ENCODE measurements at places on chromosomes 7 and 10.

DNA sequence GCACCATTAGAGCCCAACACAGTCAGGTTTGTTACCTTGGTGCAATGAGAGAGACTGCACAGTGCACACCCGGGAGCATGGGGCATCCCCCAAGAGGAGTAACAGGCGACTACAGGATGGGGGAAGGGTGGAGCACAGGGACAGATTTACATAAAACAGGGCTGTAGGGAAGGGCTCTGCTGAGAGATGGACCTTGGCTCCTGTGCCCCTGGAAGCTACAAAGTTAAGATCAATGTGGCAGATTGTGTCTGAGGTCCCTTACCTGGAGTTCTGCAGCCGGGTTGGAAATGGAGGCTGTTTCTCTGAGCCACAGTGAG lies 13.7 kb upstream of the SLC18A3 start:
- peak; percentile 46 for DNase-seq

DNA sequence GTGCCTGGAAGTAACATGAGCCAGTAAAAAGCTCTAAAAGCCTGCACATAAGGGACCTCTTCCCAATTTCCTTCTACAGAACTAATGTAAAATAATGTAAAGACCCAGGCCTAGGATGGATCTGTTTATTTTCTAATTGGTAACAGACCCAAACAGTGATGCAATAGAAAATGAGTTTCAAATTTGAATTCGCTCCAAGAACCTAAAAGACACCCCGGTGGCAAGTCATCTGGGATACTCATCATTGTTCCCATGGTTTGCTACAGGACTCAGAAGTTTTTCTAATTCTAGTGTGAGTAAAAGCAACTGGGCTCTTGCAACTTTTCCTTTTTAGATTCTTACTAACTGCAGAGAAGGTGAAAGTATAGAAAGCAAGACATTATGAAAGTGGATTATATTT lies 271.3 kb upstream of the CACNA2D1 start:
- DNase-seq = no peak

- DNase-seq = no peak
These were observed 64.7 kb downstream of the NRF1 start for GRCh38 chr7:129676017-129676897.

- DNase-seq = no peak
These were observed 142.8 kb downstream of the CXCL12 start for GRCh38 chr10:44242091-44242490.

GRCh38 chr7:155578016-155578415 lies 31.7 kb upstream of the CNPY1 start:
- DNase-seq = no peak

DNA sequence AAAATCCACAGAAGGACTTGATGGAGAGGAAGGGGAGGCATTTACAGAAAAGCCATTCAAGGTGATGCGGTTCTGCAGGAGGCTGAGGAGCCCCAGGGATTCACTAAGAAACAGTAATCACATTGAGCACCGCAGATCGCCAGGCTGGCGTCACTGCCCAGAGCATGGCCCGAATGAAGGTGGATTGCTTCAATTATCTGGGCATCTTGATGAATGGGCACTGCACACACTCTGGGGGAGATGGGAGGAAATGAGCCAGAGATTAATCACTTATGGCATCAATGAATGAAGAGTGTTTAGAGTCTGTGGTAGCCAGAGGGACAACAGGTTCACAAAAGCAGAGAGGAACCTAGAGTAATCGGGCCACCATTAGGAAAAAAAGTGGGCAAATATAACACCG lies 292.1 kb downstream of the ZEB1 start:
- no peak for DNase-seq

DNA sequence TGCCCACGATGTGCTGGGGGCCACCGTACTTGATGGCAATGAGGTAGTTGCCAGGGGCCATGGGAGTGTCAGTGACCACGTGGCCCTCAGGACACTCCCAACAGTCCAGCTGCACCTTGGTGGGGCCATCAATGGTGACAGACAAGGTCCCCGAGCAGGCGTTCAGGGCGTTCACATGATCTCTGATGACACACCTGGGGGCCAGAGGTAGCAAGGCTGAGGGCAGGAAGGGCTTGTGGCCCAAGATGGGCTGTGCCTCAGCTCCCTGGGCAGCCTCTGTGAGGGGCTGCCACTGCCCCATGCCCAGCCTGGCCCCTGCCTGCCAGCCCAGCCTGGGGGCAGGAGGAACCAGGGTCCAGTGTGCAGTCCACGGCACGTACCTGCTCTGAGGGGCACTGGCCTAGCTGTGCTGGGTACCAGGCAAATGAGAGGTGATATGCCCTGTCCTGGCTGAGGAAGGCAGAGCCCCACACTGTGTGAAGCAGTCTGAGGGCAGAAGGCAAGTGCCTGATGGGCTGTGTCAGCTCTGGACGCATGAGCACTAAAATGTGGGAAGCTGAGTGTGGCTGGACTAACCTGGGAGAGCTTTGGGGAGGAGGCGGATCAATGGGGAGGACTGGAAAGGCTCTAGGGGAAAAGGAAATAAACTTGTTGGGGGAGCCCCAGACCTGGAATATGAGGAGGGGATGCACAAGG lies 3.5 kb upstream of the KCP start:
- DNase-seq = peak; percentile 49

DNA sequence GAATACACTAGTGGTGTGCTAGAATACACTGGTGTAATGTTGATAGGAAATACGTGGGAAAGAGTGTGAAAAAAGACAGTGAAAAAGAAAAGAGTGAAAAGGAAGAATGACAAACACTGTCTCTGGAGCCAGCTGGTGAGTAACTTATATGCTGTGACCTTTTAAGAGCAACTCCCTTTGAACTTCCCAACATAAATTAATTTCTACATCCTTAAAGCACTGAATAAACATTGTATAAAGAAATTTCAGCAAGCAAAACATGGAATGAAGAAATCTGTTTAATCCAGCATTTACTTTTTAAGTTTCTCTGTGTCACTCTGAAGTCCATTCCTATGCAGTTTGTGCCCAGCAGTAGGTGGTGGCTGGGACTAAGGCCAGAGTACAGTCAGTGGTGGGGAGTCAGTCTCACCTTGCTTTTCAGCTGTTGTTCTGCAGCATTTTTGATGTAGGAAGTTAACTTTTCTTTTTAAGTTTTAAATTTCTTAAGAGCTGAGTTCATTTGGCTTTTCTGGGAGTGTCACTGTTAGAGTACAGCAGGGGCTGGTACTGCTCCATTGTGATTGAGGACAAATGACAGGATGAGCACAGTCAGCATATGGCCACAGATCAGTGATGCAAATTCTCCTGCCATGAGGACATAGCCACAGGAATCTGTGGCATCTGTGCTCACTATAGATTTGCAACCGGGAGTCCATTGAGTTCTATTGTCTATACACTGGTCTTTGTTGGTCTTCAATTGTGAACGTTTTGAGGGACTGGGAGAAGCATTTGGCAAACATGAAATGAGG lies 321.8 kb downstream of the ZNF248 start:
- no peak for DNase-seq

- no peak for DNase-seq
These were observed 2.3 kb downstream of the RNF216 start for GRCh38 chr7:5779141-5779540.

DNA sequence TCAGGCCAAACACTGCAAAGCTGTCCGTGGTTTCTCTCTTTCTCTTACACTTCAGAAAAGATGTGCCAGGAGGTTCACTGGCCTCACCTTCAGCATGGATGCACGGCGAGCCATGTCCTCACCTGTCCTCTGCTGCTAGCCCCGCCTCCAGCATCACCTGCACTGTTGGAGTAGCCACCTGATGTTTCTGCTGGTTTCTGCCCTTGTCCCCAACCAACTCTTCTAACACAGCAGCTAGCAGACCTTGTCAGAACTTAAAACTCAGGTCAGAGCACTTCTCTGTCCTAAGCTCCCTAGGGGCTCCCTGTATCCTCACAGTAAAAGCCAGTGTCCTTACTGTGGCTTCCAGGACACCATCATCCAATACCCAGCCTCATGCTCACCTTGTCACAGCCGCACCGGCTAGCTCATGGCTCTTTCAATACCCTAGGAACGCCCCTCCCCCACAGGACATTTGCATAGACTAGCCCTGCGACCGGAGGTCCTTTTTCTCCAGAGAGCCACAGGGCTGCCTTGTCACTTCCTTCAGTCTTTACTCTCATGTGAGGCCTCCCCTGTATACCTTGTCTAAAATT lies 15.2 kb downstream of the PALD1 start:
- DNase-seq = peak; percentile 82
